Stimulated activated CD4-positive, alpha-beta T cell treated with anti-CD3 and anti-CD28 coated beads, Interleukin-4, amount 100 ng/mL, for 24 hours (primary cell): ENCODE measurements at places on chromosomes 7 and 10.

DNA sequence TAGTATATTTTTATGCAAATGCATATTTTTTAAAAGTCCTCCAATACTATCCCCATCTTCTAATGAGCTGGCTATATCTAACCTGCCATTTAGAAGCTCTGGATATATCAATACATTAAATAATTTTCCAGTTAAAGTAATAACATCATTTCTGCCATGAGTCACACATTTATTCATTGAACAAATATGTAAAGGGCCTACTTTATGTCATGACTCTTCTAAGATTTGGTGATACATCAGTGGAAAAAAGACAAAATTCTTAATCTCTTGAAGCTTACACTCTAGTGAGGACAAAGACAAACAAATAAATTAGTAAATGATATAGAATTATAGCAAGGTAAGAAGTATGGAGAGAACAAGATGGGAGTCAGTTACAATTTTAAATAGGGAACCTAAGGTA lies 716.8 kb upstream of the LRRTM3 start:
- no peak for DNase-seq

GRCh38 chr7:111841596-111842205 lies 279.4 kb upstream of the IMMP2L start:
- no peak for DNase-seq

DNA sequence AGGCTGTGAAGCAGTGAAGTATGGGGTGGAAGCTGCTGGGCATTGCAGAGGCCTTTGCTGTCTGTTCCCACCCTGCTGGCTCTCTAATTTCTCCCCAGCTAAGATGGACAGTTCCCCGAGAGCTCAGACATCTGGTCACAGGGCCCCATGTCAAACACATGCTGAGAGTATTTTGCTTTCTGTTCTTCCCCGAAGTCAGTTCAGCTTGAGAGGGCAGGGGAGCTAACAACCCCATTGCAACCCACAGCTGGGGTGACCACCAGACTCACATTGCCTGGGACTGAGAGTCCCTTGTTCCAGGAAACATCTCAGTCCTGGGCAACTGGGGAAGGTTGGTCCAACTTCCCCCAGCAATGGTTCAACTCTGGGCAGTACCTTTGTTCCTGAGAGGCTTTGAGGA lies 52.8 kb downstream of the ABCA13 start:
- no peak for DNase-seq

DNA sequence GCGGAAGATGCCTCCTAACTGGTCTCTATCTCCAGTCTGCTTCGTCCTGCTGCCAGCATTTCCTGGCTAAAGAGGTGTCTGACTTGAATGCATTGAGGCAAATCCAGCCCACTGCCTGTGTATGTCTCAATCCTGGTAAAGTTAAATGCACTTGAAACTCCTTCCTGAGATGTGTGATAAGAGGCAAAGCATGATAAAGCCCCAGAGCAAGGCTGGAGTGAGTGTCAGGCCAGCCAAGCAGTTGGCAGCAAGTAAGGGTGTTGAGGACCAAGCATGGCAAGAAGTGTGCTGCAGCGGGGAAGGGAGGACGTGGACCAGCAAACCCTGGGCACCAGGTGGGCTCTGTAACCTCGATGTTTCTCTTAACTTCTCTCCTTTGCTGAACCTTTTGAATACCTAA lies 29.1 kb downstream of the LRRC18 start:
- DNase-seq, result no peak

GRCh38 chr7:2014391-2015241 lies 218.1 kb downstream of the MAD1L1 start:
- no peak for DNase-seq

DNA sequence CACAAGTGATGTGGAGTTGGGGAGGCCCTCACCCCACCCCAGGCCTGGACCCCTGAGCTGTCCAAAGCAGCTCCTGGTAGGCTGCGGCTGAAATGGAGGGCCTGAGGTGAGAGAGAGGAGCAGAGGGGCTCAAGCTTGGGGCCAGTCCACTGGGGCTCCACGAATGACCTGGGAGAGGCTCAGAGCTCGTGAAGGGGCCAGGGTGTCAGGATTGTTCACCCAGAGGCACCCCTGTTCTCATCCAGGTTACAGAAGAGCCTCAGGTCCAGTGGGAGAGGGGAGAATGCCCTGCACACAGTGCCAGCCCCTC lies 102.2 kb upstream of the RET start:
- DNase-seq, result no peak

GRCh38 chr7:107924841-107925504 lies 34.0 kb downstream of the DLD start:
- DNase-seq, result no peak

- no peak for DNase-seq
Measured at GRCh38 chr10:114174695-114175188, 739 bp upstream of the CCDC186 start.

GRCh38 chr7:1550005-1550845 lies 5.8 kb downstream of the TMEM184A start:
- no peak for DNase-seq

DNA sequence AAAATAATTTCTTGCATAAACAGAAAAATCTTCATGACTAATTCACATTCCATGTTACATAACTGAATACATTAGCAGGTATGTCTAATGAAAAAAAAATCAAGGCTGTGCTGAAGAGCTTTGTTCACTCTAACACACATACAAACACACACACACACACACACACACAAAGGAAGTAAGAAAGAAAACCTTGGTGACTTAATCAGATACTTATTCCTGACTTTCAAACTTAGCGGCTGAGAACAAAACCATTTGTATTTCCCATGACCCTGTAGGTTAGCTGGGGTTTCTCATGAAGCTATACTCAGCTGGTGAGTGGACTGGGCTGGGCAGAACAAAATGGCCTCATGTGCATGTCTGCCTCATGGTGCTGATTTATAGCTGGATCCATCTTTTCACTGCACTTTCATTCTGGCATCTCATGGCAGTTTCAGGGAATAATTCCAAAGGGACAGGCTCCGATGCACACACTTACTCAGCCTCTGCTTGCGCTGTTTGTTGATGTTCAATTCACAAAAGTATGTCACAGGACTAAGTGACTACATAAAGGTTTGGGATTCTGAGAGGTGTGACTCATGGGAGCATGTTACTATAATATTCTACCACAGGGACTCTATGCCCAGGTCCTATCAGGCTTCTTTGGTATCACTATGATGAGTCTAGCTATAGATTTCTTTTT lies 161.2 kb downstream of the PCLO start:
- DNase-seq, result no peak

DNA sequence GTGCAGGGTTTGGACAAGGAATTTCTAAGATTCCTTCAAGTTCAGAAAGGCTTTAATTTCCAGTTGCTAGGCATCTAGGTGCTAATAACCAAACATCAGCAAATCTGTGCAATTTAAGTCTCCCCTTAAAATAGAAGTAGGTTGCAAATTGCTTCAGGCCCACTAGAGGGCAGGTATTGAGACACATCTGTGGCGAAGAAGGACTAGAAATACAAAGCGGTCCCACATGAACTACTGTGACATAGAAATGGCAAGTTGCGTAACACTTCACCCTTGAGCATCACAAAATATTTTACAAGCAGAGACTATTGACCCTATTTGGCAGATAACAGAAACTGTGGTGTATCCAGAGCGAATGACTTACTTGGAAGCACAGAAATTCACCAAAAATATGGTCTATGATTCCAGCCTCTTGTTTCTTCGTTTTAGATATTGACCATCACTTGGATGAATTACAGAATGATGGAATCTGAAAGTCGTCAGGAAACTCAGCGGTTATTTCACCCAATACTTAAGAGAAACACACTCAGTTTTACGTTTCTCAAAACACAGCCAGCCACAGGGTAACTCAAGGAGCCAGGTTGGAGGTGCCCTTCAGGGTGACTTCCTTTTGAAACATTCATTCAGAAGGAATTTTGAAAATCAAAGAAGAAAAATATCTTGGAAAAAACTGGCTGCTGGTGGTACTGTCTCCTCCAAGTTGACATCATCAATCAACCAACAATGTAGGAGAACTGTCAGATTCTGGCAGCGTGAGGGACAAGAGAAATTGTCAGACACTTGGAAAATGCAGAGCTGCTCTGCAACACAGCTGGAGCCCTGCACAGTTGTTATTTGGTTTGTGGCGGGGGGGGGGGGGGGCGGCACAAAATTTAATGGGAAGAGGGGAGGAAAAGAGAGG lies 256.3 kb upstream of the MINDY3 start:
- no peak for DNase-seq

DNA sequence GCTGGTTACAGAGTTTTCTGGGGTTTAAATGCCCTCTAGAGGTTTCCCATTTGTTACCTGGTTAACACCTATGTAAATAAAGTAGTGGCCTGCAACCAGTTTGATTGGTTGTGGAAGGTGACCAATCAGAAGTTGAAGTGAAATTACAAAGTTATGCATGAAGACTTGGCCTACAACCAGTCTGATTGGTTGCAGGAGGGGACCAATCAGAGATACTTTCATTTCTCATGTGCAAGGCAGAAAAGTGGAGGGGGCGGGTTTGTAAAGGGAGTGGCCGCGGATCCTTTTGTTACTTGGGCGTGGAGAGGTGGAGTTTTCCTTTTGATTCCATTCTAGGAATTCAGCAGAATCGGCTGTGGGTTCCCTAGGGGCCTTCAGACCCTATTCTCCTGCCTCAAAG lies 80.8 kb downstream of the SEC23IP start:
- no peak for DNase-seq

DNA sequence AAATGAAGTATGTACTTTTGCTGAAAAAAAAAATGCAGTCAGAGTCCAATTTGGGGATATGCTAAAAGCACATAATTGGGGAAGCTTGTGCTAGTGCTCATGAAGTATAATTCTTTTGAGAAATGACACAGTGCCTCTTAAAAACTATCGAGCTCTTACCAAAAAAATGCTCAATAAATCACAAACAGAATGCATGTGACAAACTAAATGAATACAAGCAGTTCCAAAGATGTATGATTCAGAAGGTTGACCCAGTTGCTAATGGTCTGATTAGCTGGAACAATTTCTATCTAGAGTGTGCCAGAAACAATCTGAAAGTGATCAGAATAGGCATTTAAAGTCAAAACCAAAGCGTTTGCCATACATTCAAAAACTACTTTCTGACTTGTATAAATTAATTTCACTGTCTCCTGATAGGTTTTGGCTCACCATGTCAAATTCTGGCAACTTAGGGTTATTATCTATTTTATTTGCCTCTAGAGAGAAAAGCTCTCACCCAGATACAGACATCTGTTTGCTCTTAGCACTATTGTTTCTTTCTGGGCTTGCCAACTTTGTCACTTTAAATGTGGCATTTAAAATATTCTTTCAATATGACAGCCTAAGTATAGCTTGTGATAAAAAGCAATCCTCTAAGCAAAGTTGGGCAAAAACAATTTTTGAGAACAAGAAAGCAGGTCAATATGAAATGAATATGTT lies 114.7 kb upstream of the AHR start:
- no peak for DNase-seq

DNA sequence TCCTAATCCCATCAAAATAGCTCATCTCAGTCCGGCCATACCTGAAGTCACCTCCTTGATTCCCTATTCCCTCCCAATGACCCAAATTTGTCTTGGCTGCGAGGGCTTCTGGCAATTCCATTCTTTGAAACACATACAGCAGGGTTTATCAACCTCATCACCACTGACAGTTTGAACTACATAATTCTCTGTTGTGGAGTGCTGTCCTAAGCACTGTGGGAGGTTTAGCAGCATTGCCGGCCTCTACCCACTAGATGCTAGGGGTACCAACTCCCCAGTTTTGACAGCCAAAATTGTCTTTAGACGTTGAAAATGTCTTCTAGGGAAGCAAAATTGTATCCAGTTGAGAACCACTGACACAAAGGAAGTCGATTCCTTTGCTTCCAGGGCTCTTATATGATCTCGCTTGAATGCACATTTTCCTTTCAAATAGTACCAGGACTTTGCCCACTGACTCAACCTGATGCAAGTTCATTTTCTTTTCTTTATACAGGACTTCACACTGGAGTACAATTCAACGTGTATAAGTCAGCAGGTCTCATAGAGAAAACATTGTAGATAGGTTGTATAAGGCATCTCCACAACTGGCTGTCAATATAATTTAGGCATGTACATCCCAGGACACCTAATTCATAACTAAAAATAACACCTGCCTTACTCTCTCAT lies 133.3 kb downstream of the STRA8 start:
- DNase-seq, result no peak

DNA sequence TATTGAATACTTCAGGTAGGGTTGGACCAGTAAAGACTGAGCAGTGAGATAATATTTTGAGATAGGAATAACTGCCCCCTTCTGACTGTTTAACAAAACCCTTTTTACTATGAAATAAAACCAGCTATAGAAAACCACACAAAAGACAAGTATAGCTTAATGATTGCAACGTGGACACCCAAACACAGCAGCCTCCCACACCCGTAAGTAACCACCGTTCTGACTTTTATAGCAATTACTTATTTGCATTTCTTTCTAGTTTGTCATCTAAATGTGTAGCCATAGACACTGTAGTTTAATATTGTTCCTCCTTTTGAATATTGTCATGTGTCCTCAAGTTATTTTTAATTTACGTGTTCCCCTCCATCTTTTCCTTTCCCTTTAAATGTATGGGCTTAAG lies 42.9 kb upstream of the SYPL1 start:
- no peak for DNase-seq
